Left renal cortex interstitium (tissue), 4 donors: ENCODE measurements at places on chromosomes 1 and 21.

- DNase-seq, result no peak
Measured at GRCh38 chr1:30460661-30461060, 262.7 kb downstream of the MATN1 start.

DNA sequence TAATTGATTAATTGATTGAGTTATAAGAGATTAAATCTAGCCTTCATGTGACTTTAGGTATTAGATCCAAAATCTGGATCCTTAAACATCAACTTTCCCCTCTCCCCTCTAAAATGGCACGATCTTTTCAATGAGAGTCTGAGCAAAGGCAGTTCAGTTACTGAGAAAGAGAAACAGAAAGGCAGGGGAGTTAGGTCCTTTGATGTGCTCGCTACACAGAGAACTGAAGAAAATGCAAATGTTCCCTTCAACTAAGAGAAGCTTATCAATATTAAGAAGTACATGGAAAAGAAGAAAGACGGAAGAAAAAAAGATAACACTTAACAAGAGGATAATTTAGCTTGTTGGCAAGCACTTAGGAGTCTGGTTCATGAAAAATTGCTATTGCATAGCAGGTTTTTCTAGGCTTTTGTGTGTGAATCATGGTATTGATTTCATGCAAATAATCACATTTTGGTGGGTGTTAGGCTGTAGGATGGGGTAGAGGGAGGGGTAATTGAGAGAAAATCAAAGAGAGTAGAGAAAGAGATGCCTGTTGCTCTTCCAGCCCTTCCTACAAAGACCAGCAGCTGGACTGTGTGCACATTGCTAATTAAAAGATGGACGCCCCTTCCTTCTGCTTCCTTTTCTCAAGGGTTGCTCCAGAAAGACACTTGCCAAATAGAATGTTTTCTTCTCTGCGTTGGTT is 307.6 kb upstream of the PLXNA2 start:
- DNase-seq, result no peak

- peak; percentile 75 for DNase-seq
Measured at GRCh38 chr1:173477286-173478093, at the start of gene PRDX6. Gene PRDX6 (plus strand): TSS chr1:173477335. CDS start chr1:173477398, 63 bp downstream.

DNA sequence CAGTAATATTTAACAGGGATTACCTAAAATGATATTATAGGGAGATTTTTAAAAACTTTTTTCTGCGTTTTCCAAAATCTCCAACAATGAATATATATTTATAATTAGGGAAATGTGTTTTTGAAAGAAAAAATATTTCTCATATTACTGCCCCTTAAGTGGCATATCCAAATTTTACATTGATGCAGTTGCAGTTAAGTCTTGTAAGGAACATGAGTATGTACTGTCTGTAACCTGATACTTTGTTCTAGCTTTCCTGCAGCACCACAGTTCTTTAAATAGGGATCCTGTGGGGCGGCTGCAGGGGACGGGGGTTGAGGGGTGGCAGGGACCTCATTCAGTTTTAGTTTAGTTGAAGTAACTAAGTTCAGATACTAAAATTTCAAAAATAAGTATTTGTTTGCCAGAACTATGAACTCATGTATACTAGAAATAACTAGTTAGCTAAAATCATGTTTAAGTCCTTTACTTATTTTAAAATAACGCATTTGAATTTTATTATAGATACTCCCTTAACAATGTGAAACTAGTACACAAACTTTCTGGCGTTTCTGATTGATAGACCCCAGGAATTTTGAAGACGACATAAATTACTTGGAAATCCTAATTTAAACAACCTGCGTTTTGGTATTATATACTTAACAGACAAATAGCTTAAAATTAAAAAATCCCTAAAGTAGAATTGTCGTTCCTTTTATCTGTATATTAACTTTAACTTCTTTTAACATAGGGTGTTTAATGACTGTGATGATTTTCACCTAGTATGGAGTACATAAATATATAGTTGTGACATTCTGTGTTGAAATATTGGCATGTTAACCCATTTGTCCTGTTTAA is 639 bp upstream of the DNAJB4 start:
- DNase-seq, result no peak

DNA sequence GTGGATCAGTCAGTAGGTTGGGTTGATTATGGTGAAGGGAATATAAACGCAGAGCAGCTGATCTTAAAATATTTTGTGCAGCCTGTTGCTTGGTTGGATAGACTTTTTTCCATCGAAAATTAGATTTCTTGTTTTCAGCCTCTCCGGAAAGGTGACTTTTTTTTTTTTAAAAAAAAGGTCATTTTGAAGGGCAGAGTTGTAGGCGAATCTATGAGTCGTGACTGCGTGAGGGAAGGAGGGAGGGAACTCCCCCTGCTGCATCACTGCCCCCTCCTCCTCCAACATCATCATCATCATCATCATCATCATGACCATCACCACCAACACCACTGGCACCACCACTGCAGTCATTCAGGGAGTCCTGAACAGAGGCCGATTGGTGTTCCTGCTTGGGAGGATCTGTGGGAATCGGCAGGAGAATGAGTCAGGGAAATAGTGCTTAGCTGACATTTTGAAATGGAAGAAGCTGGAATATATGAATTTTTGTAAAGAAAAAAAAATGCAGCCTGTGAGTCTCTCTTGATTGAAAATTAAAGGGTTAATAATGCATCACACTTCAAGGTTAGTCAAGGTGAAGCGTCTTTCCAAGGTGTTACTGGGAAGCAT is 1.2 kb downstream of the ATP1B1 start:
- DNase-seq, result no peak

DNA sequence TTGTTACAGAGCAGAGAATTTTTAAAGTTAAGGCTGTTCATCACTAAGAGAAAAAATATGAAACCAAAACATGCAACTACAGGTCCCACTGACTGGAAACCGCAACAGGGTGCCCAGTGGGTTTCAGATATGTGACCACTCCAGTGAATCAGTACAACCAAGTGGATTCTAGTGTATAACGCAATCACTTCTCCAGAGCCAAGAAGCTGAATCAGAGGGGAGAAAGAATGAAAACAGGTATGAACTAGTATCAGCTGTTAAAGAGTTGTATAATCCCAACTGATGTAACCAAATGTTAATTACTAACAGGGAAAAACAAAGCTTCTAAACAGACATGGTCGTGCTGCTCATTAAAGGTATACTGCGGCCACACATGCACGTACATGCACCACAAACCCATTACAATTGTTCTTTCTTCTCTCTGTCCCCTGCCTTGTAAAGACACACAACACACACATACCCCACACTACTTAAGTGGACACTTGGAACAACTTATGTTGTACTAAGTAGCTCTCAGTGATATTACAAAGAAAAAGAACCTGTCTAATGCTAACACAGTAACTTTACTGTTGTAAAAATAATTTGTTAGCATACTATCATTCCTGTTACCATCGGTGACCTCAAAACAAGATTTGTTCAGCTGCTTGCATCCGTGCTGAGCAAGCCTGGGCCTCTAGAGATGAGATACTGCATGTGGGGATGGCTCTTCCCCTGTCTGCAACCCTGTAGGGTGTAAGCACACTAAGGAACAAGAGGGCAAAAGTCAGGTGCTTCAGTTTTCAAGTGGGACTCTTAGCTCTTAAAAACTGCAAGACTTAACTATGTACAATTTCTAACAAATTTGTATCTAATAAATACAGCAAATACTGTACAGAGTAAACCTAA is 74.2 kb downstream of the PTPN14 start:
- DNase-seq, result no peak

DNA sequence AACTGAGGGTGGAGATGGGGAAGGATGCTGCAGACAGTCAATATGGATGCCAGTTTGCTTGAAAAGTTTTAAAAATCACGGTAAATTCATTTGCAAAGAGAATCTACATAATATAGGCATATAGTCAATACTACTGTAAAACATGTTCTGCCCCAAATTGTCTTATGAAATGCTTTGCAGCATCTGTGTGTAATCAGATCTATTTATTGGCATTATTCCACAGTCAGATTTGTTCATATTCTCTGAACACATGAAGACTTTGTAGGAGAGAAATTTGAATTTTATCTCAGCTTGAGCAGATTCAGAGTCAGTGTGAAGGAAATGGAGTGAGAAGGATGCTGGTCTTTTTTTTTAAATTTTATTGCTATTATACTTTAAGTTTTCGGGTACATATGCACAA is 88.5 kb downstream of the PLPPR4 start:
- DNase-seq, result no peak

- DNase-seq, result no peak
Measured at GRCh38 chr1:200958597-200958996, 63.9 kb downstream of the INAVA start.

DNA sequence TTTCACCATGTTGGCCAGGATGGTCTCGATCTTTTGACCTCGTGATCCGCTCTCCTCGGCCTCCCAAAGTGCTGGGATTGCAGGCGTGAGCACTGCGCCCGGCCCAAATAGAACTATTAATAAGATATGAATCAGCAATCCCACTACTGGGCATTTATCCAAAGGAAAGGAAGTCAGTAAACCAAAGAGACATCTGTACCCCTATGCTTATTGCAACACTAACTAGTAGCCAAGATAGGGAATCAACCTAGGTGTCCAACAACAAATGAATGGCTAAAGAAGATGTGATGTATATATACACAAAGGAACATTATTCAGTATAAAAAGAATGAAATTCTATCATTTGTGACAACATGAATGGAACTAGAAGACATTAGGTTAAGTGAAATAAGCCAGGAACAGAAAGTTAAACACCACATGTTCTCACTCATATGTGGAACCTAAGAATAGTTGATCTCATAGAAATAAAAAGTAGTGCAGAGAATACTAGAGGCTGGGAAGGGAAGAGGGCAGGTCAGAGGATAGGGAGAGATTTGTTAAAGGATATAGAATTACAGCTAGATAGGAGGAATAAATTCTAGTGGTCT is 48.8 kb downstream of the XPR1 start:
- DNase-seq, result no peak

GRCh38 chr1:216430744-216431143 is 7.5 kb upstream of the USH2A start:
- no peak for DNase-seq

DNA sequence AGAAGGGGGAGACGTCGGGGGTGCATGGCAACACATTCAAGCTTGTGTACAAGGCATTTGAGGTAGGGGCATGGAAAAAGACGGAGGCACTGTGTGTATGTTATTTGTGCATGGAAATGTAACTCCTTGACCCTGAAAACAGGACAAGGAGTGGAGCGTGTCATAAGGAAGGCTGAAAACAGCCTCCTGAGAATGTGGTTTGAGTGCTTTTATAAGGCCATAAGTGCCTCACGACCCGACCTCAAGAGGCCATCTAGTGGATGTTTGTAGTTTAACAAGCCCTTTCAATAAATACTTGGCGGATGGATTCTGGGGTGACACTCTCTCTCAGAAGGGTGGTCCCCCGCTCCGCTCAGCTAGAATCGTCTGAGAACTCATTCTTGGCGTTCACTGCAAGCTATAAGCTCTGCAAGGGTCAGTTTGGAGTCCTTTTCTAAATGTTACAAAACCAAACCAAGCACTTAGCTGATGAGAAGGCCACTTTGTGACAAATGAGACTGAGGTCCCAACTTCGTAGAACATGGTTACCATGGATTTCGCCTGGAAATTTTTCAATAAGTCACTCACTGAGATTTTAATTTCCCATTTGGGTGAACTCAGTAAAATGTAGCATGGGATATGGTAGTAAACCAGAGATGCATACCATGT is 38.8 kb upstream of the CLCA4 start:
- no peak for DNase-seq

GRCh38 chr1:212655668-212656440 is 43.8 kb downstream of the BATF3 start:
- DNase-seq, result no peak
